ENCODE measurements at places on chromosomes 3 and 15.

GRCh38 chr15:51144021-51144532, 49.4 kb upstream of the TNFAIP8L3 start:
- peak; percentile 57 for DNase-seq

DNA sequence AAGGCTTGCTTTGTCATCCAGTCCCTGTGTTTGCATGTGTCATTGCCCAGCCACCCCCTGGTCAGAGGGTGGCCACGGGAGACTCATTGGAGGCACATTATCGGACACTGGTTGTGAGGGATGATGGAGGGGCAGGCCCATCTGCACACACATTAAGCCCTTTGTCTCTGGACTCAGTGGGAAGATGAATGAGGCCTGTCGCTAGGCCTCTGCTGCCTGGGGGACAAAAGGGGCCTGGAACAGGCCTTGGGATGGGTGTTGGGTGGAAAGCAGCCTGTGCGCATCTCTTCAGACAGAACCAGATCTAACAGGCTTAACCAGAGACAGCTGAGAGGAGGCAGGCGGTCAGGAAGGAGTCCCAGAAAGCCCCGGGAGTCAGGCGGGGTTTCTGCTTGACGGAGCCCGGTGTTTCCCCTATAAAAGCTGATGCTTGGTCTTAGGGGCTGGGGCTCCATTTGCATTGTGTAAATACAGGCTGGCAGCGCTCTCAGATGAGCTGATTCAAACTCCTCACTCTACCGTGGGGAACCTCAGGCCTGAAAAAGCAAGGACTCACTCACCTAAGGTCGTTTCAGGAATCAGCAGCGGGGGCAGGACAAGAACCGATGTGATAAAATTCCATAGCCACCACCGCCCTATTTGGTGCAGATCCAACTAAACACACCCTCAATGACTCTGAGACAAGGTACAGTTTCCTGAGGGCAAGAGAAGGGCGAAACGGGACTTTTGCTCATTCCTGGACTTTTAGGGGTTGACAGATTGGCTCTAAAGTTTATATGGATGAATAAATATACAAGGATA, 17.1 kb upstream of the SKIC8 start:
- no peak for DNase-seq

- no peak for DNase-seq
Observed at GRCh38 chr3:44179246-44179645, 62.4 kb upstream of the TOPAZ1 start.

DNA sequence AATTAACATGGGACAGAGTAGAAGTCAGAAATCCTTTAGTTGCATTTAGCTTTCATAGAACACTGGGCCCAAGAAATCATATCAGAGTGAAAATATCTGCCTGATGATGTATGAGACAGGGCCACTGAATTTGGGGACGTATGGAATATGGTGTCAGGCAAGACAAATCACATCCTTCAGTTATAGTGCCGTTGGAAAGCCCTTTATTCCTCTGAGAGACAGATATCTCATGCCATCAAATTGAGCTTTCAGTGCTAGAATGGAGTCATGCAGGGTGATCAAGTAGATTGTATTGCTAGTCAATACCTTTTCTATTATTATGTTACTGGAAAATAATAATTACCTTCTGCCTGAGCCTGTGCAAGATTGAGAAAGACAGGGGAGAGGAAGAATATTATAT, 398.2 kb upstream of the RARB start:
- DNase-seq, result no peak

DNA sequence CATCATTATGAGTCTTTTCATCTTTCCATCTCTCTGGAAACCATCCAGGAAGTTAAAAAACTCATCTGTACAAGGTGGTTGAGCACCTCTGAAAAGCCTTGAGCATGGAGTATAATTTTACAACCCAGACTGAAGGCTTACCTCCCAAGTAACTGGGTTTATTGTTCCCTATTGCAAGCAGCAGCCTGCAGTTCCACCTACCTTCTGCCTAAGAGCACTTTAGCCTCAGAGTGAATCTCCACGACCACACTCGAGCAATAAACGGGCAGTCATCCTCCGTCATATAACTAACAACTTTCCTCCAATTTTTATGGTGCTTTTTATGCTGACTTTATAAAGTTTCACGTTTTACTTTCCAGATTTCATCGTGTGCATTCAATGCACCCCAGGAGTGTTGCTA, 32.8 kb downstream of the OSBPL10 start:
- DNase-seq, result no peak

- no peak for DNase-seq
Observed at GRCh38 chr3:46423588-46423987, 16.5 kb downstream of the CCRL2 start.

DNA sequence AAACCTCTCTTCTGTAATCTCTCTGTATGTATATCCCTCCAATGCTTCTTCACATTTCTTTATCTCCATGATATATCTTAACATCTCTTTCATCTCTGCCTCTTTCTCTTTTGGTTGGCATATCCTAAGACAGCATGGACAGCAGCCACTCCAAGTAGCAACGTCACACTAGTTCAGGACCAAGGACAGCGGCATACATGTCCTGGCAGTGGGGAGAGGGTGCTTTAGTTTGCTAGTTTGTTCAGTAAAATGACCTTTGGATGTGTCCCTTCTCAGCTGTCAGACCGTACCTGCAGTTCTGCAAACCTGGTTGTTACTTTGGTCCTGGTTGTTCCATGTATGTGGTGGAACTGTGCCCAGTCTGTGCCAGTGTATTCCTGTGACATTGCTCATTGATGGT, 225.6 kb upstream of the ROPN1 start:
- peak; percentile 84 for DNase-seq

- DNase-seq, result peak; percentile 62
Observed at GRCh38 chr15:88745065-88745464, 58.2 kb upstream of the ACAN start.

DNA sequence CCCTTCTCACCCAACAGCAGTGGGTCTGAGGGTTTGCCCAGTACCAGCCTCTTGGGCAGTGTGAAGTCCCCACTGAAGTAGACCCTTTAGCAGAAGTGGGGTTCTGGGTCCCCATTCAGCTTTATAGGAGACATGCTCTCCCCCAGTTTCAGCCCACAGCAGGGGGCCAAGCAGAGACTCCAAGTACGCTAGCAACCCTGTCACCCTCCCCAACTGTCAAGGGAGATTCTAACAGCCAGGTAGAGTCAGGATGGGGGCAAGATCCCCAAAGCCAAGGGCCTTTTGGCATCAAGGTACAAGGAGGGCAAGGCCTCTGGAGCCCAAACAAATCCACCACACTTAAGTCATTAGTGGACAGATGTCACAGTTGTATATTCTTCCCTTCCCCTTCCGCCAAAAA, 1.8 kb downstream of the RBPMS2 start:
- no peak for DNase-seq

DNA sequence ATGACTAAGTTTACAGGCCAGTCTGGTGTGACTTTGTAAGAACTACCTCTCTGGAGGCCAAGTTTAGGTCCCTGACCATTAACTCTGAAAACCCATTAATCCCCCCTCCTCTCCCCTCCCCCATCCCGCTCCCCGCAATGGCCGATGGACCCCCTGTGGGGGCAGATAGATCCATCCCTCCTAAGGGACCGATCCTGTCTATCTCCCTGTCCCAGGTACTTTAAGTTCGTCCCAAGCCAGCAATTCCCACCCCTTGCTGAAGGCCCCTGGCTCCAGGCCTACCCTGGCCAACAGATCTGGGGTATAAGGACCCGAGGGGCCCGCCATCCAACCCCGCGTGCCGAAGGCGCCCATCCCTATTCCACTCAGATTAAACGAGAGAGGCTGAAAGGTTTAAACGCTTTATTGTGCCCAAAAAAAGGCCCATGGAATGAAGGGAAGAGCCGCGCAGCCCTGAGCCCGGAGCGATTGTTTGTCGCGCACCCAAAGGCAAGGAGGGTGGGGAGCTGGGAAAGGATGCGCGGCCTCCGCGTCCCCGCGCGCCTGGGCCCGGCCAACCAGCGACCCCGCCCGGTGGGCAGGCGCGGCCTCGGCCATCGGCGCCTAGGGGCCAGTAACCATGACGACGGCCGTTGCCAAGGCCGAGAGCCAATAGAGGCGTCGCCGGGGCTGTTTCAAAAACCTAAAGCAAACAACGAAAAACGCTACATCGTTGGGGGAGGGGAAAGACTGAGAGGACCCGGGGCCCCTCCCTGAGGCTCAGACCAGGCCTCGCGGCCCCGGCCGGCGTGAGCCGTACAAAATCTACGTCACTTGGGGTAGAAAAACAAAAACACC, 35.9 kb downstream of the HMCES start:
- peak; percentile 92 for DNase-seq

DNA sequence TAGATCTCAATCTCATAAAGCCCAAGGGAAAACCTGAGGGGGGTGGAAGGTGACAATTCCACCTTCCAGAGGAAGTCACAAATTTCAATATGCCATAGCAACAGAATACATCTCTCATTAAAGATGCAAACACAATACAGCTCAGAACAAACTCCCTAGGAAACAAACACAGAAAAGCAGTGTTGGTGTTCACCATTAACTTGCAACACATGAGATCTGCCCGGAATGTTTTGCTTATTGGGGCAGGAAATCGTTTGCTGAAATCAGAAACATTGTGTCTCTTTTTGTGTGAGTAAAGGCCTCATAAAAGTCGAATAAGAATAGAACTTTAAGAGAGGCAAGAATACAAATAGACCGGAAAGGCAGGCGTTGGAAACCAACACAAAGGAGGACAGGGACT, 5.8 kb upstream of the RYR3 start:
- no peak for DNase-seq

GRCh38 chr3:30502742-30503073, 103.7 kb upstream of the TGFBR2 start:
- peak; percentile 52 for DNase-seq

- no peak for DNase-seq
Observed at GRCh38 chr3:295166-295565, 98.6 kb downstream of the CHL1 start.

GRCh38 chr3:134054231-134054630, 24.5 kb upstream of the SLCO2A1 start:
- no peak for DNase-seq

DNA sequence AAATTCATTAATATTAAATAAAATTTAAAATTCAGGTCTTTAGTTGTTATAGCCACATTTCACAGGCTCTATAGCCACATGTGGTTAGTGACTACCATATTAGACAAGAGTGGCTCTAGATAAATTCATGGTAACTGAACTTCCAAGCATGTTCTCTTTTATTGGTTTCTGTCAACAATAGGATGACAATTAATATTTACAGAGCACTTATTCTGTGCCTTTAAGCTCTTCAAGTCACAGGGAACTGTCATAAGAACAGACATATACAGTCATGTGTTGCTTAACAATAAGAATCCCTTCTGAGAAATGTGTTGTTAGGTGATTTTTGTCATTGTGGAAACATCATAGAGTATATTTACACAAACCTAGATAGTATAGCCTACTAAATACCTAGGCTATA, 38.8 kb upstream of the SLC25A36 start:
- DNase-seq, result no peak

GRCh38 chr3:46442576-46443530, 21.9 kb downstream of the LTF start:
- no peak for DNase-seq

- no peak for DNase-seq
Observed at GRCh38 chr3:13163848-13164382, 90.7 kb upstream of the IQSEC1 start.

- no peak for DNase-seq
Observed at GRCh38 chr3:155442072-155442471, 148.6 kb upstream of the STRIT1 start.

DNA sequence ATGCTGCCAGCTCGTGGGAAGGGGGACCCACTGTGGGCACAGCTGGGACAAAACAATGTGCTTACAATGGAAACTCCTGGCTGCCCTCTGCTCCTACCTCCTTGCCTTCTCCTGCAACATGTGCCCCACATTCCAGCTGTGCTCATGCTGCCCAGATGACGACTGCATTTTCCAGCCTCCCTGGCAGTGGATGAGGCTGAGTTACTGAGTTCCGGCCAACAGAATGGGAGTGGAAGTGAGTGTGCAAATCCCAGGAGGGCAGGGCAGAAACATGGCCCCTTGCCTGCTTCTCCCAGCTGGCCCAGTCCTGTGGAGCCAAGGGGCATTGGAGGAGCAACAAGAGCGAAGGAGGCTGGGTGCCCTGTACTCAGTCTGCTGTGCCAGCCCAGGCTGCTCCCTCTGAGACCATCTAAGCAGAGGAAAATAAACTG, 17.1 kb downstream of the KLF15 start:
- DNase-seq, result peak; percentile 3

DNA sequence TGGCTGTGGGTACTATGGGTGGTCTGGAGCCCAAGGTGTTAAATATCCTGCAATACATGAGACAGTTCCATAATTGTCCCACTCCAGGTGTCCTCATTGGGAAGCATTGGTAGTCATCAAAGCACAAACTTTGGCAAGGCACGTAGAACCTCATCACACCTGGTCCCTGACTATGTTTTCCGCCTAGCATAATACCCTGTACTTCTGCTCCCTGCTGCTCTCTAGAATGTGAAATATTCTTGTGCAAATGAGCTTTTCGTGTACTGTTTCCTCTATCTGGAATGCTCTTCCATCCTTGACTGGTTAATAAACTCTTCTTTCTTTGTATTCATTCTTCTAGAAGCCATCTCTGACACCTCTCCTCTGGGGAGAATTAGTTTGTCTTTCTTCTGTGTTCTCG, 103.2 kb downstream of the EBLN2 start:
- no peak for DNase-seq

DNA sequence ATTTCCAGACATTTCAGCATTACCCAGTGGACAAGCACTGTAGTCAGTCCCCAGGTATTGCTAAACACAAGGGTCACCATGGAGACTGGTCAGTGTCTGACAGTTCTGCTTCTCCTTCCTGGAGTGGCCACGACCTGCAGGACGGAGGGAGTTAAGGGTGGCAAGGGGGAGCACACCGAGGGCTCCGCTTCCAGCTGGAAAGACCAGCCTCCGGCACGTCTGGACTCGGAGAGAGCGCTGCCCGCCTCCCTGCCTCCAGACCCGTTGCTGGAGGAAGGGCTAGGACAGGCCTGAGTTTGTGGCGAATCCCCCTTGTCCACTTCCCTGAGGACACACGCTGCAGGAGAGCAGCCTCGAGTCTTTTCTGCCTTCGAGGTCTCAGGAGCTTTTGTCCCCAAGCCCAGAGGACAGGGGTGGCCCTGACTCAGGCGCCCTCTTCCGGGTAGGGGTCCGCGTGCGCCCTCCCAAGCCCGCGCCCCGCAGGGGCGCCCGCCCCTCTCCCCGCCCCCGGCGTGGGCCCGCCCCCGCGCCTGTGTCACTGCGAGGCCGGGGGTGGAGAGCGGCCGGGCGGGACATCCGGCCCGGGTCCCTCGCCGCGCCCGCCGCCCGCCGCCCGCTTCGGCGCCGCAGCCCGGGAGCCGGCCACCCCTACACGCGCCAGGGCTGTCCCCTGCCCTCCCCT, at the start of gene CHST14:
Gene CHST14, plus strand, starts transcription at position 562 of the 682 bp plus-strand sequence. CDS start 230 bp downstream, outside the sequence.
- peak; percentile 58 for DNase-seq

DNA sequence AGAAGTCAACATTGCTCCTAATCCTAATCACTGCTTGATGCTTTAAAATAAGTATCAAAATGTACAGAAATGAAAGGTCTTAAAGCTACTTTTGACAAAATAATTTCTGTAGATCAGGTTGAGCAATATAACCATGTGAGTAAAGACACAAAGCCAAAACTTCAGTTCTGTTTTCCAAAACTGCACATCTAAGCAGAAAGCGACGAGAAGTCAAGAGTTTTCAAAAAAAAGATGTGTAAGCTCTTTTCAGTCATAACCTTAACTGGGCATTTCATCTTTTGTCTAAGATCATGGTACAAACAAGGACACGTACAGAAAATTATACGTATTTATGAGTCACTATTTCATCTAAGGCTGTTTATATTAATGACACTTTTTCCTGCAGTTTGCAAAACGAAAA, 608.8 kb downstream of the FOXP1 start:
- DNase-seq, result no peak

GRCh38 chr15:50549326-50549725, 2.9 kb upstream of the USP50 start:
- no peak for DNase-seq

GRCh38 chr3:37580237-37580636, 281.4 kb upstream of the CTDSPL start:
- DNase-seq, result no peak
